ENCODE measurements at places on chromosomes 3 and 15. TPM values are rescaled to one million over a fixed set of nuclear protein-coding genes. Genes with fewer than 3 reads are reported as not detected.
A peak's percentile ranks its signal among the peaks of the same experiment; 100 is the strongest.

DNA sequence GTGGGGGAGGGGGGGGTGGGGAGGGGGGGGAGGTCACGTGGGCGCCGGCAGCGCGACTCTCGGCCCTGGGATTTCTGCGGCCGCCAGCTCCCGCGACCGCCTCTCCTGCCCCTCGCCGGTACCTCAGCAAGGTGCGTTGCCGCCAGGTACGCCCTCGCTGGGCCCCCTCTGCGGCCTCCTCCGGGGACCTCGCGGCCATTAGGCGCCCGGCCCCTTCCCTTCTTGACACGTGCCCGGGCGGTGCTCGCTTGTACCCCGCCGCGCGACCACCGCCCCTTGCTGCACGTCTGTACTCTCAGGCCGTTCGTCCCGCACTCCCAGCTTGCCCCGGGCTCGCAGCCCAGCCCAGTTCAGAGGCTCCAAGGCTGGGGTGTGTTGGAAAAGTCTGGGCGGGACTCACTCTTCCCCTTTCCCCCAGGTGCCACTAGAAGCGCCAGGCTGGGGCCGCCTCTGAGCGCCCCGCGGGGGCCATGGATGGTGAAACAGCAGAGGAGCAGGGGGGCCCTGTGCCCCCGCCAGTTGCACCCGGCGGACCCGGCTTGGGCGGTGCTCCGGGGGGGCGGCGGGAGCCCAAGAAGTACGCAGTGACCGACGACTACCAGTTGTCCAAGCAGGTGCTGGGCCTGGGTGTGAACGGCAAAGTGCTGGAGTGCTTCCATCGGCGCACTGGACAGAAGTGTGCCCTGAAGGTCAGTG, at the start of gene MAPKAPK3:
Gene MAPKAPK3 (plus strand): TSS at position 56 of the 696 bp plus-strand sequence. CDS start 415 bp downstream, at position 471.
- H3K27me3 ChIP-seq = peaks cover 18% of the 10 kb centered on the region
- H3K4me1 ChIP-seq = no peaks in the 10 kb centered on the region
- H3K36me3 ChIP-seq = no peaks in the 10 kb centered on the region
- 0 out of 2 replicates have a peak within 1 kb of the TSS, but pooled peaks have one; percentile 29 for H3K27ac ChIP-seq
- H3K4me3 ChIP-seq = peak within 1 kb of the TSS; percentile 59
- no peak for DNase-seq

- peaks cover 5% of the 10 kb centered on the region for H3K27me3 ChIP-seq
- DNase-seq = no peak
- H3K36me3 ChIP-seq = no peaks in the 10 kb centered on the region
- H3K4me3 ChIP-seq = peak overlapping the region; percentile 36
- no peak overlapping the region for H3K27ac ChIP-seq
Measured at GRCh38 chr15:65102912-65103311, 12.1 kb downstream of the UBAP1L start.

Gene MUSTN1
- 0.84 TPM for total RNA-seq

Gene SPATA12
- 0.19 TPM for total RNA-seq

Gene GXYLT2
- total RNA-seq = 5.6 TPM

Gene TTC23
- total RNA-seq = 23.0 TPM

- no peaks in the 10 kb centered on the region for H3K36me3 ChIP-seq
- no peaks in the 10 kb centered on the region for H3K27me3 ChIP-seq
- no peaks in the 10 kb centered on the region for H3K4me1 ChIP-seq
- no peak overlapping the region for H3K27ac ChIP-seq
- no peak overlapping the region for H3K4me3 ChIP-seq
Measured at GRCh38 chr3:130759692-130760338, 13.2 kb upstream of the PIK3R4 start.

DNA sequence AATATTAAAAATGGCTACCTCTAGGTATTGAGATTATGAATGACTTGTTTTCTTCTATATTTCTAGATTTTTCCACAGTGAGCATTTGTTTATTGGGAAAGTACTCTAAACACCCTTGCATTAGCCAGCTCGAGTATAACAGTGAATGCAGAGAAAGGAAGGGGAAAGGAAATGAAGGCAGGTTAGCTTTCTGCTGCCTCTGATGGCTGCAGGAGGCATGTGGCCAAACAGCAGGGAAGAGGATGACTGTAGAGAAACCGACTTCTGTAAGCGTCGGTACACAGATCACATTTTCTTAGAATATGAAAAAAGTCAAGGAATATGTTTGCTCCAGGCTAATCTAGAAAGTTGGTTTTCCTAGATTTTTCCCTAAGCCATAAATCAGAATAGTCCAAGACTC, 19.8 kb downstream of the GNB5 start:
- no peak overlapping the region for H3K4me3 ChIP-seq
- no peaks in the 10 kb centered on the region for H3K27me3 ChIP-seq
- no peaks in the 10 kb centered on the region for H3K36me3 ChIP-seq
- DNase-seq = peak; percentile 27
- H3K27ac ChIP-seq = no peak overlapping the region

Gene SPSB4
- total RNA-seq = 17.2 TPM

Gene SPESP1
- not detected for total RNA-seq

Gene TNNC1
- total RNA-seq = 5.8 TPM

GRCh38 chr3:123635217-123635616, 50.4 kb upstream of the HACD2 start:
- no peak for DNase-seq
- peaks cover 3% of the 10 kb centered on the region for H3K4me1 ChIP-seq
- no peaks in the 10 kb centered on the region for H3K36me3 ChIP-seq
- H3K27ac ChIP-seq = peak overlapping the region; percentile 60
- H3K4me3 ChIP-seq = peak overlapping the region; percentile 2
- no peaks in the 10 kb centered on the region for H3K27me3 ChIP-seq

DNA sequence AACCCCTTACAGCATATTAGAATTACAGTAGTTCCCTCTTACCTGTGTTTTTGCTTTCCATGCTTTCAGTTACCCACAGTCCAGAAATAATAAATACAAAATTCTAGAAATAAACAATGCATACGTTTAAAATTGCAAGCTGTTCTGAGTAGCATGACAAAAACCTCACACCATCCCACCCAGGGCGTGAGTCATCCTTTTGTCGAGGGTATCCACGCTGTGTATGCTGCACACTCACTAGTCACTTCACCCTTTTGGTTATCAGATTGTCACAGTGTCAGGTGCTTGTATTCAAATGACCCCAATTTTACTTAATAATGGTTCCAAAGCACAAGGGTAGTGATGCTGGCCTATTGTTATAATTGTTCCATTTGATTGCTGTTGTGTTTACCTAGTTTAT, 72.5 kb upstream of the P3H2 start:
- H3K27ac ChIP-seq = no peak overlapping the region
- no peaks in the 10 kb centered on the region for H3K27me3 ChIP-seq
- H3K36me3 ChIP-seq = no peaks in the 10 kb centered on the region
- H3K4me1 ChIP-seq = peaks cover 5% of the 10 kb centered on the region
- no peak overlapping the region for H3K4me3 ChIP-seq

DNA sequence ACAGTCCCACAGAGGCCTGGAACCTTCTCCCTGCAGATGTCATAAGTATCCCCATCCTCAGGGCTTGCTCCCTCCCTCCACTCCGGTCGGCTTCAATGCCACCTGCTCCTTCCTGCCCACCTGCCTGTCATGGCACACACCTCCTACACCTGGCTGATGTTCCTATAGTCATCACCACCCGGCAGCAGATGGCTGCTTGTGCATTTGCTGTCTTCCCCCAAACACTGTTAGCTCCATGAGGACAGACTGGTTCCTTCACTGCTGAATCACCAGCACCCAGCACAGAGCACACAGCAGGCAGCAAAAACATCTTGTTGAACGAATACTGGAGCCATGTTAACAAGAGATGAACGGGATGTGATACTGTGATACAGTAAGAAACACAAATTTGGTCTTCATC, 14.8 kb downstream of the TARS3 start:
- no peaks in the 10 kb centered on the region for H3K36me3 ChIP-seq
- no peaks in the 10 kb centered on the region for H3K4me1 ChIP-seq
- H3K4me3 ChIP-seq = no peak overlapping the region
- DNase-seq = no peak

Gene CPB1
- total RNA-seq = not detected

DNA sequence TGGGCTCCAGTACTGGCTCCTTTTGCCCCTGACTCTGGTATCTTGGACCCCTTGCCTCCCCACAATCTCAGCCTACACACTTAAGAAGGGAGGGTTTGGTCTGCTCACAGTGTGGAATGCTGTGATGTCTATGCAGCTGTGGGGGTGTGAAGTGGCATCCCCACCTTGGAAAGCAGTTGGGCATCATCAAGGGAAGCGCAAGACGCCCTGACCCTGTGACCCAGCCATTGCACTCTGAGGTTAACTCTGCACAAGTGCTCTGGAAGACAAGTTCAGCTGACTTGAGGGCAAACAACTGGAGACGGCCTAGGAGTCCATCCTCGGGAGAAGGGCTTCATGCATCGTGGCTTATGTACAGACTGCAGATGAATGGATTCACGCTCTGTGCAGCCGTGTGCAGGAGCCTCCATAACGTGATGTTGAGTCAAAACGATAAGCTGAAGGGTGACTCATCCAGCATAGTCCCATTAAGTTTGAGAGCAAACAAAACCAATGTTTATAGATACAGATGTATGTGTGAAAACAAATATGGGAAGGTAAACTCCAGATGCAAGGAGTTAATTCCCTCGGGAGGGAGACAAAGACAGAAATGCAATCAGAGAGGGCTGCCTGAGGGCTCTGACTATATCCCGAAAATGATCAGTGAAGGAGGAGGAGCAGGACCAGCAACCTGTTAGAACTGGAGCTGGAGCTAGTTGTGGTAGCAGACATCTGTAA, 86.8 kb downstream of the LSM3 start:
- H3K36me3 ChIP-seq = no peaks in the 10 kb centered on the region
- no peak for DNase-seq
- H3K27ac ChIP-seq = no peak overlapping the region
- H3K4me3 ChIP-seq = no peak overlapping the region

Gene SLC22A13
- total RNA-seq = 0.54 TPM

GRCh38 chr3:81152156-81152555, 609.3 kb downstream of the GBE1 start:
- H3K27ac ChIP-seq = no peak overlapping the region
- no peaks in the 10 kb centered on the region for H3K36me3 ChIP-seq
- no peak overlapping the region for H3K4me3 ChIP-seq
- H3K27me3 ChIP-seq = no peaks in the 10 kb centered on the region
- no peak for DNase-seq

DNA sequence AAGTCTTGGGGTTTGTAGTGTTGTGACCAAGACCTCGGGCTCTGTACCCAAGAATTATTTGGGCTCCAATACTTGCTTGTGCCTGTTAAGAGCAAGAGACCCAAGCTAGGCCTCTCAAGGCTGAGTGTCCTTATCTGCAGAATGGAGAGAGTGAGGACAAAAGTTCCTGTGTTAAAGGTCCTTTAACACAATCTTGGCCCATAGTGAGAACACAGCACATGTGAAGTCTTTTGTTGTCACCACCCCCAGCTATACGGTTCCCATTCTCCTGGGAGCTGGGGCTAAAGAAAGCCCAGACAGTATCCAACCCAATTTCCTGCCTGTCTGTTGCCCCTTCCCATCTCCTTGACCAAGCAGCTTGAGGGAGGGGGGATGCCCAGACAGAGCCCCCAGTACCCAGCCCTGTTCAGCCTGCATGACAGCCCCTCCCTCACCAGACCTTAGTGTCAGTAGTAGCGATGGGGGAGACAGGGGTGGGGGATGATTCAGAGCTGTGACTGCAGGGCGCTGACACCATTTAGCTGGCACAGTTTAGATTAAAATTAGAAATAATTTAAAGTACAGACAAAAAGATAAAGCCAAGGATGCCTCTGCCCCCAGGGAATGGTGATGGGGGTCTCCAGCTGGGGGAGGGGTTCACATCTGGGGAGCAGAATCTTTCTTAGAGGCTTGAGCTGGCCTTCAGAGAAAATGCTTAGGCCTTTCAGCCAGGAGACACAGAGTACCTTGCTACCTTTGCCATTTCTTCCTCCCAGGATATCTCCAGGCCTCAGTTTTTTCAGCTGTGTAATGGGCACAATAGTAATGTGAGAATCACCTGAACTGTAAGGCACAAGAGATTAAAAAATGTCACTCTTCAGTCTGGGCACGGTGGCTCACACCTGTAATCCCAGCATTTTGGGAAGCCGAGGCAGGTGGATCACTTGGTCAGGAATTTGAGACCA, 2.7 kb downstream of the PRKCD start:
- no peak for DNase-seq
- peaks cover 22% of the 10 kb centered on the region for H3K4me1 ChIP-seq
- H3K27me3 ChIP-seq = no peaks in the 10 kb centered on the region
- no peak overlapping the region for H3K27ac ChIP-seq
- H3K36me3 ChIP-seq = no peaks in the 10 kb centered on the region
- H3K4me3 ChIP-seq = no peak overlapping the region

DNA sequence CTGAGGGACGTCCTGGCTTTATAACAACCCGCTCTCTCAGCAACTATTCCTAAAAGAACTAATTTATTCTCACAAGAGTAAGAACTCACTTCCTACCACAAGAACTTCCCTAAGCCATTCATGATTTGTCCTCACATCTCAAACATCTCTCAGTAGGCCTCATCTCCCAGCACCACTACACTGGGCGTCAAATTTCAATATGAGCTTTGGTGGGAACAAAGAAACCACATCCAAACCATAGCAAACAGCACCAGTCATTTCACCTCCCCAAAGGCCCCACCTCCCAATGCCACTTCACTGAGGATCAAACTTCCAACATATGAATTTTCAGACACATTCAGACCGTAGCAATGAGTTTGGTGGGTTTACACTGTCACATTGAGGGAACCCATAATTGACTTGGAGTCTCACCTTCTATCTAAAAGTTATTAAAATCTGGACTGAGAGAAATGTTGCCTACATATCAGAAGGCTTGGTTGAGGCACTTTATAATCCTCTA, 116.4 kb upstream of the AGBL1 start:
- no peaks in the 10 kb centered on the region for H3K27me3 ChIP-seq
- no peaks in the 10 kb centered on the region for H3K4me1 ChIP-seq
- H3K4me3 ChIP-seq = no peak overlapping the region
- no peak for DNase-seq
- no peaks in the 10 kb centered on the region for H3K36me3 ChIP-seq

- H3K27me3 ChIP-seq = no peaks in the 10 kb centered on the region
- H3K36me3 ChIP-seq = no peaks in the 10 kb centered on the region
- no peak overlapping the region for H3K27ac ChIP-seq
- H3K4me3 ChIP-seq = no peak overlapping the region
- peaks cover 28% of the 10 kb centered on the region for H3K4me1 ChIP-seq
Measured at GRCh38 chr15:66187271-66187670, 66.3 kb downstream of the MEGF11 start.

DNA sequence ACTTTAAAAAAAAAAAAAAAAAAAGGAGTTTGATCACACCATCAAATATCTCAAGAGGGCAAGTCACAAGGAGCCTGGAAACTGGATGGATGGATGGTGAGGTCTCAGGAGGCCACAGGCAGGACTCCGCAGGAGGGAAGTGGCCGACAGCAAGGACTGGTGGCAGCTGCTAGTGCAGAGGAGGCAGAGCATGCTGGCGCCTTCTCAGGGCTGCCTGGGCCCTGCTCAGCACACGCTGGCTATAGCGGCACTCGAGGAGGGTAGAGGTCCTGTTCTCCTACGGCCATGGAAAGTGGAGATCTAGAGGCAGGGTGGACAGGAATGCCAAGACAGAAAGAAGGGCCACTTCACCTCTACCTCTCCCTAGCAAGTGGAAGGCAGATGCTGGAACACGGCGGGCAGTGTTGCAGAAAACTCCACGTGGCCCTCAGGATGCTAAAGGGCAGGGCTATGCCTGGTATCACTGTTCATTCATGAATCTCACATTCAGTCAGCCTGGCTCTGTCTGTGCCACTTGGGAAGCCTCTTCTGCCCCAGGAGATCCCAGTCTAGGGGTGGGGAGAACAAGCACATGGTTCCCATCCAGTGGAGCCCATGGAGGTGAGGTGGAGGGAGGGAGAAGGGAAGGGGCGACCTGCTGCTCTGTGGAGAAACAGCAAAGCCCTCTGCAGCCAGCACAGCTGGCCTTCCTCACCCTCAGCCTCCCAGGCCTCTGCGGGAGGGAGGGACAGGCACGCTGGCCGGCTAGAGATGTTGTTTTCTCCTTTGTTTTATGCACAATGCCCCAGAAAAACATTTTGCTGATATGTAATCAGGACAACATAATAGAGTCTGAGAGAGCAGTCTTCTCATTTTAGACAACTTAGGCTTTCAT, 71.0 kb downstream of the OXNAD1 start:
- no peak overlapping the region for H3K27ac ChIP-seq
- H3K4me3 ChIP-seq = no peak overlapping the region
- no peaks in the 10 kb centered on the region for H3K27me3 ChIP-seq
- H3K4me1 ChIP-seq = no peaks in the 10 kb centered on the region

All from H1 (cell line).